ENCODE measurements at places on chromosomes 12 and 14.

- no peak for DNase-seq
Observed at GRCh38 chr14:34642595-34642994, 12.6 kb upstream of the SNX6 start.

GRCh38 chr12:58575256-58575655, 345.0 kb downstream of the LRIG3 start:
- no peak for DNase-seq

DNA sequence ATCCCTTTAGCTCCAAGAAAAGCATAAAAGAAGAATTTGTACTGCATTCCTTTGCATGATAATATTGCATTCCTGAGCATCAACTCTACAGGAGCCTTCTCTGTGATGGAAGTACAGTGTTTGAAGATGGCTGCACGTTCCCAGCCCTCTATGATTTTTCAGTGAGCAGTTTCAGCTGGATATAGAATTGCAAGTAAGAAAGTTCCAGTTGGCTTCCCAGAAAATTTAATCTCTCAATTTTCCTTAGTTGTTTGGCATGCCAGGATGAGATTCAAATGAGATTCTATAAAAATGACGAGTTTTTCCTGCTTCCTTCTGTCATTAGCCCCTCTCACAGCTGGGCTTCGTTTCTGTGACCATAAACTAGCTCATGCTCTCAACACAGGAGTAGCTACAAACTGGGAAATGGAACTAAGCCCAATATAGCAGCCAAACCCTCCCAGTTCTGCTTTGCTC, 109.9 kb downstream of the TTC8 start:
- DNase-seq, result no peak

- no peak for DNase-seq
Observed at GRCh38 chr14:96081767-96082400, 42.7 kb downstream of the C14orf132 start.

DNA sequence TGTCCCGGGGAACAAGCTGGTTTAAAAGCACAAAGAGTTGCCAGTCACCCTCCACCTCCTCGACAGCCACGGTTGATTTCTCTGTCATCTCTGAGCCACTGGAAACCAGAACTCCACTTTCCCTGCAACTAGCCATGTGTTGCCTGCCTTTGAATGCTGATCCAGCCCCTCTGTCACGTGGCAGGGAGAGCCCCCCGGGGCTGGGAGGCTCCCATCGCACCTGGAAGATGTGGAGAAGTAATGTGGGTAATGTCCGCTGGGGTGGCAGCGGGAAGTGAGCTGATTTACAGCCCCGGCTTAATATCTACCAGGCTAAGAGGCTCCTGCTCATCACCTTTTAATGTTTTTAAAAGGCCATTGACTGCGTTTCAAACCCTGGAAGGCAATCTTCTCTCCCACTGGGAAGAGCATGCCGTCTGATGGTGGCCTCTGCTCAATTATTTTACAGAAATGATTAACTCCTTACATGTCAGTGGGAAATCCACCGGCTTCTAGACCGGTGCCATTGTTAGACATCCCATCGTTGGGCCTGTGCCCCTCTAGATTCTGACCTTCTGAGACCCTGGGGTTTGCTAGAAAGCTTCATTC, 7.4 kb downstream of the PRIMA1 start:
- DNase-seq, result no peak

All from CD4-positive, CD25-positive, alpha-beta regulatory T cell (primary cell).